ENCODE measurements at places on chromosomes 16 and 17.
A peak's percentile ranks its signal among the peaks of the same experiment; 100 is the strongest.

GRCh38 chr17:32015245-32016013 lies 8.2 kb downstream of the LRRC37B start:
- no peak for DNase-seq

DNA sequence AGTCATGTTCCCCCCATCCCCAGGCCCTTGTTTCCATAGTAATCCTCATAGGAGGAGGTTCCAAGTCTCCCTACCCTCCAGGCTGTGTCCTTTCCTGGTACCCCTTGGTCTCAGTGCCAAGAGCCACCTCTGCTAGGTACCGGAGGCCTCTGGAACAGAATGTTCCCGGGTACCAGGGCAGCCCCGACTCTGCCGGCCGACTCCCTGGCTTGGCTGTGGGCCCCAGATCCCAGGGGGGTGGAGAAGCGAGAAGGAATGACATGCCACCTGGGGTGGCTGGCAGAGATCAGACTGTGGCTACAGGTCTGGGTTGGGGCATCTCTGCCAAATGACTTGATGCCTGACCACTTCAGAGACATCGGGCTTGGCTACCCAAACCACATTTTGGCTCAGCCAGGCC lies 3.6 kb downstream of the STAC2 start:
- no peak for DNase-seq

DNA sequence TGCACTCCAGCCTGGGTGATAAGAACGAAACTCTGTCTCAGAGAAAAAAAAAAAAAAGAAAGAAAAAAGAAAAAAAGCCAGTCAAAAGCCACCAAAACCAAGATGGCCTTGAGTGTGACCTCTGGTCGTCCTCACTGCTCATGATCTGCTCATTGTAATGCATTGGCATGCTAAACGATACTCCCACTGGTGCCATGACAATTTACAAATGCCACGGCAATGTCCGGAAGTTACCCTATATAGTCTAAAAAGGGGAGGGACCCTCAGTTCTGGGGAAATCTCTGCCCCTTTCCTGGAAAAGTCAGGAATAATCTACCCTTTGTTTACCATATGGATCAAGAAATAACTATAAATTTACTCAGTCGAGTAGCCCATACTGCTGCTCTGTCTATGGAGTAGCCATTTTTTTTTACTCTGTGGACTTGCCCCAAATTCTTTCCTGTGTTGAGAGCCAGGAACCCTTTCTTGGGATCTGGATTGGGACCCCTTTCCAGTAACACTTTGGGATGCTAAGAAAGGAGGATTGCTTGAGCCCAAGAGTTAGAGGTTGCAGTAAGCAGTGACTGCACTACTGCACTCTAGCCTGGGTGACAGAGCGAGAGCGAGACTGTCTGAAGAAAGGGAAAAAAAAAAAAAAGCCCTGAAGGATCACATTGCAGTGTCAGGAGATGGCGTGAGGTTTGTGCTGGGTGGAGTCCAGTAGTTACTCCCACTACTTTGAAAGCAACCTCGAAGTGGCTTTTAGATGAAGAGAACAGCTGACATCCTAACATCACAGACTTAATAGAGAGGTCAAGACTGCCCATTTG lies 3.7 kb upstream of the TMEM231 start:
- no peak for DNase-seq

- DNase-seq: peak; percentile 38
Measured at GRCh38 chr17:45394913-45395568, 37.6 kb downstream of the ARHGAP27 start.

GRCh38 chr17:79137789-79138165 lies 63.2 kb downstream of the ENGASE start:
- DNase-seq: no peak

- DNase-seq: no peak
Measured at GRCh38 chr17:56891751-56892150, 22.1 kb downstream of the TRIM25 start.

GRCh38 chr17:31200287-31200686 lies 96.8 kb downstream of the OMG start:
- DNase-seq: no peak

- DNase-seq: peak; percentile 33
Measured at GRCh38 chr16:90077757-90078578, 837 bp upstream of the PRDM7 start.

GRCh38 chr17:33292201-33292980 lies 704 bp downstream of the ASIC2 start:
- DNase-seq: no peak

DNA sequence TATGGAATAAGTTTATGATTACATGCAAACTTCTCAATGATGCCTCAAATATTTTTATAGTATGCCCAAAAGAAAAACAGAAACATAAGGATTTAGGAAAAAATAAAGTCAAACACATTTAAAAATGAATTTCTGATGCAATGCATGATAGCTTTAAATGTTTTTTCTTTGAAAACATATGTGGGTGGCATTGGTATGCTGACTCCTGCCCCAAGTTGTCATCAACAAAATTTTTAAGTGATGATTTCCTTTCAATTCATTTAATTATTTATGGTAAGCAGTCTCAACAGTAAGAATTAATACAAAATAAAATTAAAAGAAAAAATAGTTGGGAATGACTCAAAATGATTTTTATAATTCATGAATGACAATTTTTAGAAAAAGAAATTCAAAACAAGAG lies 104.9 kb downstream of the CEP112 start:
- no peak for DNase-seq

GRCh38 chr17:14196377-14196997 lies 40.2 kb downstream of the CDRT15 start:
- peak; percentile 46 for DNase-seq

DNA sequence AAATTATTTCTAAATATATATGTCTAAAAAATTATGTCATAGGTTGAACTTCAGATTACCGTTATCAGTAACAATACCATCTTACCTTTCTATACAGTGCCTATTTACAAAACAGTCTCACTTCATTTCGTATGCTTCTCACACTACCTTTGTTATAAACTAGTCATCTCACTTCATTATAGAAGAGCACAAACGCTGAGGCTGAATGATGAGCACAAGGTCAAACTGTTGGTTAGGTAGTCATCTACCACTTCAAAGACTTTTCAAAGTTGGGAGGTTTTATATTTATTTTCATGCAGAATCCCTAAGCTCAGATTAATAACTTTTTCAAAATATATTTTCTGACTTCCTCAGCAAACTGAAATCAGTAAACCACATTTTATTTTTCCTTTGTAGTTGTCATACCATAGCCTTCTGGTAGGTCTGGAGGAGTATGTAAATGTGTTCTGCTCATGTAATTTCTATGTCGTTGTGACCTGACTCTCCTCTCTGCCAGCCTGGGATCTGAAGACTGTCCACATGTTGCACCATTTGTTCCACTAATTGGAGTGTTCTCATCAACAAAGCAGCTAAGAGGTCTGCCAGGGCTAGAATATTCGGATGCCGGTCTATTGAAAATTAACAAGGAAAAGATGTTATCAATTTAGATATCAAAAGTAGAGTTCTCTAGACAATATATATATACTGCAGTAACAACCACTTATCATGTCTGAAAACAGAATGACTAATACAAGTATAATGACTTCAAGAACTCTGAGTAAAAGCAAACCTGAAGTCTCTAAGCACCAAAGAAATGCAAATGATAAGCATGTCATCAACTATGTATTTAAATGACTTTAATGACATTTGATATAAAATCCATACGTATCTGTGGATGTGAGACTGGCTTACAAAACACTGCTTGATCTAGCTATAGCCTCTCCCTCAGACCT lies 73.9 kb downstream of the CEP95 start:
- peak; percentile 53 for DNase-seq

DNA sequence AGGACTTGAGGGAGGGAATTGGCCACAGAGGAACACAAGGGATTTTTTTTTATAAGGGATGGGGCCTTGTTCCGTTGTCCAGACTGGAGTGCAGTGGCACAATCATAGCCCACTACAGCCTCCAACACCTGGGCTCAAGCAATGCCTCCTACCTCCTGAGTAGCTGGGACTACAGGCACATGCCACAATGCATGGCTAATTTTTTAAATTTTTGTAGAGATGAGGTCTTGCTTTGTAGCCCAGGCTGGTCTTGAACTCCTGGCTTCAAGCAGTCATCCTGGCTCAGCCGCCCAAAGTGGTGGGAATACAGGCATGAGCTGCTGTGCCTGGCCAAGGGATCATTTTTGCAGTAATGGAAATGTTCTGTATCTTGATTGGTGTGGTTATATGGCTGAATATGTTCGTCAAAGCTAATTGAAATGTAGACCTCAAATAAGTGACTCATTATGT lies 56.9 kb downstream of the VMP1 start:
- DNase-seq: no peak

DNA sequence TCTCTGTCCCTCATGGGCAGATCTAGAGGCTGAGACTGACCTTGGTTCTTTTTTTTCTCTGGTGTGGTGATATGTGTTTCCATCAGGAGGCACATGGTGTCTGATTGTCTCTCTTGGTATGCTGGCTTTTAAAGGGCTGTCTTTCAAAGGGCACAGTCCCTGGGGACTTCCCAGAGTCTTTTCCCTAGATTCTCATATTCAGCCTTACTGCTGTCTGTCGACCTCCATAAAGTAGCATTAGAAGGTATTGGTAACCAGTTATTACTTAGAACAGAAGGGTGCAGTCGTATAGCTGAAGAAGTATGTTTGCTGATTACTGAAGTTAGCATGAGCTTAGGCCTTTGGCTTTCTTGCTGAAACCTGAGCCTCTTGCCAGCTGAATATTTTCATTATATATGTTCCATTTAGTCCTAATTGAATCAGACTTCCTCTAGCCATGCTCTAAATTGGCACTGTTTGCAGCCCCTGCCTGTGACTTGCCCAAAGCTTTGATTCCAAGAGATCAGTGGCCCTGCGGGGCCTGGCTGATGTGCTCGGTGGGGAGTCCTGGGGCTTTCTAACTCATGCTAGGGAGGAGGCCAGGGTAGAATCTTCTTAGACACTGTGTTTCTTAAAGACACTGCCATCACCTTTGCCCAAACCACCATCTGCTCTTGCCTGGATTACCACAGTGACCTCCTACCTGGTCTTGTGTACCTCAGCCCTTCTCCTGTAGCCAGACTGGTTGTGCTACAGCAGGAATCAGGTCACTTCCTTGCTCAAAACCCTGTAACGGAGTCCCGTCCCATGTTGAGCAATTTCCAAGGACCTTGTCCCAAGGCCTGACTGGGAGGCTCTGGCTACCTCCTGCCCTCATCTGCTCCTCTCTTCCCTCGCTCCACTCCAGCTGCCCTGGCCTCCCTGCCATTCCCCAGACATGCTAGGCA lies 71.5 kb downstream of the WWP2 start:
- DNase-seq: no peak

DNA sequence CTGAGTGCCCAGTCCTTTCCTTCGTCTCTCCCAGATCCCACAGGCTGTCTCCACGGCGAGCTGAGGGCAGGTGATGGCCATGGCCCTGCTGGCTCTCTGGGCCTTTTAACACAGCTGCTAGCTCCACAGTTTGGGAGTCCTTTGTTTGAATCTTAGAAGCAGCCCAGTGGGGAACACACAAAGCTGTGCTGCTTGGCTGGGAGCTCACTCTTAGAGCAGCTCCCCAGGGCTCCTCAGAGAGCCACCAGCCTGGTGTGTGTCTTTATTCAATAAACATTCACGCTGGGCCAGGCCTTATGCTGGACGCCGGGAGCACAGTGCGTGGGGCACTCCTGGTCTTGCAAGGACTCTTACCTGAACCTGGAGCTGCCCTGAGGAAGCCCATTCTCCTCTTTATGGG lies 29.7 kb downstream of the WNT3 start:
- no peak for DNase-seq

GRCh38 chr17:9669551-9670008 lies 24.3 kb downstream of the USP43 start:
- DNase-seq: no peak

- peak; percentile 98 for DNase-seq
Measured at GRCh38 chr16:31117384-31118222, at the start of gene KAT8. TSS of gene KAT8 (plus strand) at chr16:31117664. CDS start at chr16:31117682, 18 bp downstream.

DNA sequence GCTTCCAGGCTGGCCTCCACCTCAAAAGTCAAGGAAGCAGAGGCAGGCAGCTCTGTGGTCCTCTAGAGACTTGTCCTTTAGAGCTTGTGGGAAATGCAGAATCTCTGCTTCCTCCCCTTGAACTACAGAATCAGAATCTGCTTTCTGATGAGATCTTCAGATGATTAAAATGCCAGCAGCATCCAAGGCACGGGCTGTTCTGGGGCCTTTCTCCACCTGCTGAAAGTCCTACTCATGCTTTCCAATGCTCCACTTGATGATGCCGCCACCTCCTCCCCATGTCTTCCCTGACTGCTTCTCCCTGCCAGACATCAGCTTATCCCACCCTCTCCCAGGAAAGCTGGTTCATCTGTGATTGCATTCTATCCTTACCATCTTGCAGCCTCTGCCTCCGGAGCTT lies 33.3 kb downstream of the CMTM3 start:
- no peak for DNase-seq

DNA sequence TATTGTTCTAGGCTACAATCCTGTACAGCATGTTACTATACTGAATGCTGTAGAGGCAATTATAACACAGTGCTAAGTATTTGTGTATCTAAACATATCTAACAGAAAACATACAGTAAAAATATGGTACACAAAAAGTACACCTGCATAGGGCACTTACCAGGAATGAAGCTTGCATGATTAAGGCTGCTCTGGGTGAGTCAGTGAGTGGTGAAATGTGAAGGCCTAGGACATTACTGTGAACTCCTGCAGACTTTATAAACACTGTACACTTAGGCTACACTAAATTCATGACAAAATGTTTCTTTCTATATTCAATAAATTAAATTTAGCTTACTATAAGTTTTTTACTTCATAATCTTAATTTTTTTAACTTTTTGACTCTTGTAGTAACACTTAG lies 37.1 kb downstream of the AMFR start:
- no peak for DNase-seq

DNA sequence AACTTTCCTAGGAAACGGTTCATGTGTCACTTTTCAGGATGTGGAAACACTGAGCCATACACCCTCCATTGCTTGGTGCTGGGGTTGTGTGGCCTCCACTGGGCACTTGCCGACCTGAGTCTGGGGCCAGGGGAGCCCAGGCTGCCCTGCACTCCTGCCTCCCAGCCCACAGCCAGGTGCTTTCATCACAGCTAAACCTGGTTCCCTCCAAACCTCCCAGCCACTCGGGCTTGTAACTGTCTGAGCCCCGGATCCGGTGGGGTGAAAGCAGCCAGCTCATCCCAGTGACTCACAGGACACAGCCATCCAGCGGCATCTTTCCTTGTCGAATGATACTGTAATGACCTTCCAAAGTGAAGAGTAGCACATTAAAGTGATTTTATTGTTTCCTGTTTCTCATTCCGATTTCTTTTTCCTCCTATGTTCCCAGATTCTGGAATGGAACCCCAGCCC lies 19.8 kb downstream of the CARHSP1 start:
- no peak for DNase-seq

DNA sequence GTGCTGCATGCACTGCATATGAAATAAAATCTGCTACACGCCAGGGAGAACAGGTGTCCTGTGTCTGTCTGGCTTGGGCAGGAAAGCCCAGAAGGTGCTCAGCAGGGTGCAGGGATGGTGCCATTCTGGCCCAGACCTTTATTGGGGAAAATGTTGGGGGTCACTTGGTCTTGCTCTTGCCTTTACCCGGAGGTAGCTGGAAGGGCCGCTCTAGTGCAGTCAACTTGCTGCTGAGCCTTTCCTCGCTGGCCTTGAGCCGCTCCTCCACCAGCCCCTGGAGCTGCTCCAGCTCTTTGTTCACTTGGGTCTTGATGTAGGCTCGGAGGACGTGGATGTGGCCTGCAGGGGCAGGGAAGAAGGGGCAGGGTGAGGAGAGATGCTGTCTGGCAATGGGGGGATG lies 4.5 kb downstream of the CFAP119 start:
- DNase-seq: no peak

- no peak for DNase-seq
Measured at GRCh38 chr16:22628994-22629393, 118.3 kb downstream of the NPIPB5 start.

- DNase-seq: no peak
Measured at GRCh38 chr16:88610909-88611812, 27.2 kb upstream of the IL17C start.

Measured in activated CD4-positive, alpha-beta T cell treated with anti-CD3 and anti-CD28 coated beads, Interleukin-2, Interleukin-4, amounts not matched to agents 100 ng/mL and 50 ng/mL, durations not matched to agents 16 hours and 8 hours (primary cell).